ENCODE measurements at places on chromosomes 6 and 20. TPM values are rescaled to one million over a fixed set of nuclear protein-coding genes. Genes with fewer than 3 reads are reported as not detected.

- peak; percentile 20 for DNase-seq
Measured at GRCh38 chr6:161411265-161411944, 137.5 kb upstream of the AGPAT4 start.

Gene FNDC11
- total RNA-seq, result 0.40 TPM

DNA sequence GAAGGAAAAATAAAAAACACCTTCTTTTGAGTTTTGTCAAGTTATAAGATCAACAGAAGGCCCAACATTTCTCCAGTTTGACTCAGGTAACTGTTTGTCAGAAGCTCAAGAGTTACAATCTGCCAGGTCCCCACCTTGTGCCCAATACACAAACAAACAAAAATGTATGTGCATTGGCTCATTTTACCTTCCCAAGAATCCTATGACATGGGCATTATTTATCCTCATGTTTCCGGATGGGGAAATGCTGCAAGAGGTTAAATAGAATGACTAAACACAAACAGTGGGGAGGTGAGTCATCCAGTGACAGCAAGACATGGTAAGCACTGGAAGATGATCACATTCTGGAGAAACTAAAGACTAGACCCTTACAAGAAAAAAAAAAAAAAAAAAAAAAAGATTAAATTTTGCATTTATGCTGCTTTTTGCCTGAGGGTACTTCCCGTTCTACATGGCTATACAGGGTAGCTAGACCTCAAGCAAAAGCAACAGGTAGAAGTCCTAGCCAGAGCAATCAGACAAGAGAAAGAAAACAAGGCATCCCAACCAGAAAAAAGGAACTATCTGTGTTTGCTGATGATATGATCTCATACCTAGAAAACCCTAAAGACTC lies 23.6 kb upstream of the ANKRD60 start:
- peak; percentile 99 for DNase-seq

DNA sequence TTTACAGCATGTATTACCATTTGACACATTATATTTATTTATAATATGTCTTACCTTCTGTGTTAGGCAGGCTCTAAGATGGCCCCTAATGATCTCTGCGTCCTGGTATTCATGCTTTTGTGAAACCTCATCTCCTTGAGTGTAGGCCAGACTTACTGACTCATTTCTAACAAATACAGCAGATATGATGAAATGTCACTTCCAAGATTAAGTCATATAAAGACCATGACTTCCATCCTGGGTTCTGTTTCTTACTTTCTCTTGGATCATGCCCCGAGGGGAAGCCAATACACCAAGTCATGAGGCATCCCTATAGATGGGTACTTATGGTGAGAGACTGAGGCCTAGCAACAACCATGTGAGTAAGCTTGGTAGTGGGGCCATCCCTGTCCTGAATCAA lies 30.2 kb downstream of the ZHX3 start:
- peak; percentile 56 for DNase-seq

Gene OR12D1
- not detected for total RNA-seq

DNA sequence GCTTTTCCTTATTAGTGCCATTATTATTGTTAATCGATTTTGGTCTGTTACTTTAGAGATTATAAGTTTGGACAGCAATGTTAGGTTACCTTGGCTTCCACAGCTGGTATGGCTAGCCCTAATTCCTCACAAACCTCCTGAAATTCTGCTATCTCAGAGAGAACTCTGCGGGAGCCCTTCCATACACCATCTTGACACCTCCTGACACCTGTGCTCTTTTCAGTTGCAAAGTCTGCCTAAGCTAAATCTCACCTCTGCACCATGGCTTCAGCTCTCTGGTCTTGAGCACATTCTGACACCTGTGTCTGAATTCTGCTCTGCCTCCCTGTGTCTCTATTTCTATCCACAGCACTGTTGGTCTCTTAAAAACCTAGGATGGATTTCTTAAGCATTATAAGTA lies 106.5 kb downstream of the DCDC2 start:
- no peak for DNase-seq

Gene DLK2
- total RNA-seq, result 1.4 TPM

GRCh38 chr20:8755340-8756118 lies 313.4 kb upstream of the PLCB4 start:
- no peak for DNase-seq

Gene ABHD16B
- total RNA-seq, result not detected

DNA sequence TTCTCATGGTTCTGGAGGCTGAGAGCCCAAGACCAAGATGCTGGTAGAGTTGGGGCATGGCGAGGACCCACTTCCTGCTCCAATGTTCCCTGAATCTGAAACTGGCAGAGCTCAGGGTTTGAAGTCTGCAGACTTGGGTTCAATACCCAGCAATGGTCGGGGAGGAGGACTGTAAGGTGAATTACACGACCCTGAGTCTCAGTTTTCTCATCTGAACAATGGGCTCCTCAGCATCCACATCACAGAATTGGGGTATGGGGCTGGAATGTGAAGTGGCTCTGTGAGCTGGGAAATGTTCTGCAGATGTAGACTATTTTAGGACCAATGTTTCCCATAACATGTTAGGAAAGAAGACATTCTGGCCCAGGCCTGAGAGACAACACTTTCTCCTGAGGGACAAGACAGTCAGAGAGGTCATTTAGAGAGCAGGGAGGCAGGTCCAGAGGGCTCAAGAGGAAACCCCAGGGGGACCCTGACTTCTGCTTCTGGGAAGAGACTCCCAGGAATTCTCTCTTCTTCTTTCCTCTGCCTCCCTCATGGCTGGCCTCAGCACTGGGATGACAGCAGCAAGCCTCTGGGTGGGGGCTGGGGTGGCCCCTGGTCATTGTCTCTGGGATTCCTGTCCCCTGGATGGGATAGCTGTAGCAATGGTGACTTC lies 141.3 kb upstream of the PMEPA1 start:
- no peak for DNase-seq

DNA sequence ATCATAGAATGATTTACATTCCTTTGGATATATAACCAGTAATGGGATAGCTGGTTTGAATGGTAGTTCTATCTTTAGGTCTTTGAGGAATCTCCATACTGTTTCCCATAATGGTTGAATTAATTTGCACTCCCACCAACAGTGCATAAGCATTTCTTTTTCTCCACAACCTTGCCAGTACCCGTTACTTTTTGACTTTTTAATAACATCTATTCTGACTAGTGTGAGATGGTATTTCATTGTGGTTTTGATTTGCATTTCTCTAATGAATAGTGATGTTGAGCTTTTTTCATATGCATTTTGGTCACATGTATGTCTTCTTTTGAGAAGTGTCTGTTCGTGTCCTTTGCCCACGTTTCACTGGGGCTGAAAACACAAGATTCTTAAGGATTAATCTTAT lies 107.3 kb downstream of the TINAG start:
- DNase-seq, result no peak

GRCh38 chr6:4802312-4802935 lies 26.2 kb downstream of the CDYL start:
- no peak for DNase-seq

DNA sequence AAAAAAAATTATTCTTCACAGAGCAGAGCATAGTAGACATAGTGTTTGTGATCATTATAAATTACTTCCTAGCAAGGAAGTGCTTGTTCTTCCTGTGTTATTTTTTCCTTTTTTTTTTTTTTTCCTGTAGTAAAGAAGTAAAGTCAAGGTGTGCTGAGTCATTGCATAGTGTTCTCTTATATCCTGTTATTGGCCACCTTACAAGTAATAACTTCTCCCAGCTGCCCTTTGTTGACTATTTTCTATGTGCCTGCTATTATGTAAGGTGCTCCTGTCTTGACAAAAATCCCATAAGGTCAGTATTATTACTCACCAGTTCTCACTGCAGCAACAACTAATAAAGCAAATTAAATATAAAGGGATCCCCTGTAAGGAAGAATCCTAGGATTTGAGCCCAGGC lies 195.3 kb downstream of the GJA1 start:
- DNase-seq, result peak; percentile 59

DNA sequence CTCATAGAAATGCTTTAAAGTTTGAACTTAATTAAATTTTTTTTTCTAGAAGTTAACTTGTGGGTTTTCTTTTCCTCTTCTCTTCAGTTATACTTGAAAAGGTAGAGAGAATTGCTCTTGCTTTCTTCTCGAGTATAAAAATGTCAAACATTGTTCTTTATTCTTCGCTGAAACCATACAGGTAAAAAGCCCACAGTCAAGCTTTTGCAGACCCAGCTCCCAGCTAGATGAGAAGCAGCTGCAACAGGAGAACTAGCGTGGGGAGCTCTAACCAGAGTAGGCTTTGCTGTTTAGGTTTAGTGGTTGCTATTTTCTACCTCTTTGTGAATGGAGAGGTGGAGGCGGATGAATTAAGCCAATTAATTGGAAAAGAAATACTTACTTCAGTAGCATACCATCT lies 102.7 kb downstream of the JARID2 start:
- no peak for DNase-seq

GRCh38 chr6:29696147-29697125 lies 15.5 kb upstream of the ZFP57 start:
- DNase-seq, result peak; percentile 48

- DNase-seq, result no peak
Measured at GRCh38 chr20:24772667-24773066, 176.4 kb upstream of the CST7 start.

Gene SIRPA
- 12.8 TPM for total RNA-seq

GRCh38 chr6:35775031-35775430 lies 1.4 kb upstream of the CLPSL2 start:
- DNase-seq, result no peak

GRCh38 chr20:44819936-44820335 lies 9.6 kb upstream of the RIMS4 start:
- no peak for DNase-seq

Gene TMEM74B
- total RNA-seq, result 18.4 TPM

DNA sequence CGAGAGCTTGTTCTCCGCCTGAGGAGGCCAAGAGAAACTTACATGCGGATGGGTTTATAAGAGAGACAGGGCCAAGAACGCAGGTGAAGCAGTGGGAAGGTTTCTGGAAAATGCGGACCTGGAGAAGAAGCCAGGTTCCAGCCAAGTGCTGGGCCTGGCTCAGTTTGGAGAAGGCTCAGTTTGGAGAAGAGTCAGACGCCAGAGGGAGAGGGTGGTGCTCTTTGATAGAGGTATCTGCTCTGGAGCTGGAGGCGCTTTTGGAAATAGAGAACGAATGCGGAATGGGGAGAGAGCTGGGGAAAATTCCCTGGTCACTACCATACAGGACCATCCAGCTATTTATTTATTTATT lies 753 bp downstream of the RSPH9 start:
- DNase-seq, result no peak

DNA sequence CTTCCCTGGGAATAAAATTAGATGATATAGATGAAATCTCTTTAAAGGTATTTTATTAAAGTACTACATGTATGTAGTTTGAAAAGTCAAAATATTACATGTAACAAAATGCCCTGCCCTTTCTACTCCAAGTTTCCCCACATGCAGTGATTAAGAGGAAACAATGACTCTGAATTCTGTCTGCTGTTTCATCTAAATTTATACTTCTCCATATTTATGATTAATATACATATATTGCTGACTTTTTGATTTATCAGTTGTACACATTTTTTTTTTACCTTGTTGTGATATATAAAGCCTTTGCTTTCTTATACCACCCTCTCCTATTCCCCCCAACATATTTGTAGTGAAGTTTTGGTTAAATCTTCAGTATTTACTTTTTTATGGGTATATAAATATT lies 127.9 kb downstream of the ZFAND3 start:
- DNase-seq, result no peak

GRCh38 chr20:24722586-24722985 lies 226.5 kb upstream of the CST7 start:
- DNase-seq, result no peak

- no peak for DNase-seq
Measured at GRCh38 chr6:113396730-113397129, 460.4 kb upstream of the MARCKS start.

DNA sequence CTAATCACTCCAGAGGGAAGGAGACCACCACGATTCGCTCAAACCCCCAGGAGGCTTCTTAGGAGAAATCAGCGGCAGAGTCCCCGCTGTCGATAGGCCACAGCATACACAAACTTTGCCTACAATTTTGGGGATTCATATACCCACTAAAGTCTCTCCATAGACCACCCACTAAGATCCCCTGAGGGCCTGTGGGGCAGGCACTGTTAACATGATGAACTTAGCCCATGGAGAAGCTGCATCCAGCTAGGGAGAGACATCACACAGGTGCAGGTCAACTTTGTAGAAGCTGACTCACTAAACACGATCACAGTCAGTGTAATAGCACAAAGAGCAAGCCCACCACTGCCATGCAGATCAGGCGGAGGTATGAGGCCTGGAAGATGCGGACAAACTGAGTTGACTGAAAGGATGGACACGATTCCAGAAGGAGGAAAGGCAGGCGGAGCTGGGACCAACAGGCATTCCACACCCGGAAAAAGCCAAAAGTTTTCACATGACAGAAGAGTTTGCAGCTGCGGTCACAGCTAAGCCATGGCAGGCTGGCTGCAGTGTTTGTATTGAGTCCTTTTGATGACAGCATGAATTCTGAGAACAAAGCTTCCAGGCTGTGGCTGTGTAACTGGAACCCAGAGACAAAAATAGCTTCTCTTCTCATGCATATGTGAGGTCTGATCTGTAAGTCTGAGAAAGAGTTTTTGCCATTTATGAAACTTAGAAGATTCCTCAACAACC lies 75.7 kb upstream of the QKI start:
- DNase-seq, result no peak

DNA sequence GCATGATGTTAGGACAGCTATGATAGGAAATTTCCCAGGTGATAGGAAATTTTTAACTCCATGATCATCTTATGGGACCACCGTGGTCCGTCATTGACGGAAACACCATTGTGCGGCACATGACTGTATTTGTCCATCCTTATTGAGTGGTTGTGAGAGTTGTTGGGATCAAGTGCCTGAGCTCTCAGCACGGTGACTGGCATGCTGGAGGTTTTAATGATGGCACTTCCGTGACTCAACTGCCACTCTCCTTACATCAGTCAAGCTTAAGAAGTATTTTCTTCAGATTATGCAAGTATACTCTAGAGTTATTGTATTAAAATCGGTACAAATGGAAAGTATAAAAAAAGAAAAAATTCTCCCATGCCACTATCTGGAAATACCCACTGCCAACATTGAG lies 20.7 kb downstream of the PBOV1 start:
- no peak for DNase-seq

Gene RBM24
- total RNA-seq, result 2.0 TPM

GRCh38 chr6:17311595-17312311 lies 30.6 kb downstream of the RBM24 start:
- DNase-seq, result no peak

DNA sequence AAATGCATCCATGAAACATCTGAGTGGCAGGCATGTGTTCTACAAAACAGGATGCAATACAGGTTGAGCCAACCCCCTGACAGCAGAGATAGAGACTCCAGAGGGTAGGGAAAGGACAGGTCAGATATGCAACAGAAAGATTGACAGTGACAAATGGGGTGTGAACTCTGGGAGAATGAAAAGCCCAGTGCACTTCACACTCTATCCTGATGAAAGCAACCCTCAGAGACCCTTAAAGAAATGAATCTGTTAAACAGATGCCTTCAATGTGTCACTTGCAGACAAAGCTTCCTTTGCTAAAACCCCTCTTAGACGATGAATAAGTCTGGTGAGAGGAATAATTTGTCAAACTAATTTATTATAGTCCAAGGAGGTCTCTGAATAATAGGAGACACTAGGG lies 89.9 kb downstream of the RFPL4B start:
- no peak for DNase-seq

- no peak for DNase-seq
Measured at GRCh38 chr6:7126754-7127153, 19.0 kb downstream of the RREB1 start.

Gene BEND6
- total RNA-seq, result 1.3 TPM

Gene MUCL3
- not detected for total RNA-seq
